ENCODE measurements at places on chromosomes 12 and 14.

DNA sequence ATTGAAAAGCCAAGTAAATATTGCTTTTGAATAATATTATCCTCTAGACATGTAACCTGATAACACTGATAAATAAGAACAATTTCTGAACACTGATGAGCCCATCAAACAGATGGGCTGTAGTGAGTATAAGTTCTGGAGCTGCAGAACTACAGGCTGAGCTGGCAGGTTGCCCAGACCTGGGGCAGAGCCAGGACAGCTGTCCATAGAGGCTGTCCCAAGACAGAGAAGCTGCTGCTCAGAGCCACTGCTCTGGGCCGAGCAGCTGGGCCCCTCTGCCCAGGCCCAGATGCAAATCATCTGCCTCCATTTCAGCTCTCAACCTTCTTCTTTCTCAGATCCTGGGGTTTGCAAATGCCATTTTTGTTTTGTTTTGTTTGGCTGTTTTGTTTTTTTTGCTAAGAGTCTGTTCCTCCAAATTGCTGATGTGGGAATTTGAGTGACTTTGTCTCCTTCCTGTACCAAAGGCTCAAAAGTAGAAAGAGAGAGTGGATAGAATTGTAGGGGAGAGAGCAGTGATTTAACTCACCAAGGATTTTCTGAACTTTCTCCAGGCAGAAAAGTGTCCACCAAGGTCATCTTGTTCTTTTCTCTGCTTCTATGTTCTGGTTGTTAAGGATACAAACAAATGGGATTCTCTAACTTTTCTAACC is 4.0 kb upstream of the TESPA1 start:
- no peak for DNase-seq

DNA sequence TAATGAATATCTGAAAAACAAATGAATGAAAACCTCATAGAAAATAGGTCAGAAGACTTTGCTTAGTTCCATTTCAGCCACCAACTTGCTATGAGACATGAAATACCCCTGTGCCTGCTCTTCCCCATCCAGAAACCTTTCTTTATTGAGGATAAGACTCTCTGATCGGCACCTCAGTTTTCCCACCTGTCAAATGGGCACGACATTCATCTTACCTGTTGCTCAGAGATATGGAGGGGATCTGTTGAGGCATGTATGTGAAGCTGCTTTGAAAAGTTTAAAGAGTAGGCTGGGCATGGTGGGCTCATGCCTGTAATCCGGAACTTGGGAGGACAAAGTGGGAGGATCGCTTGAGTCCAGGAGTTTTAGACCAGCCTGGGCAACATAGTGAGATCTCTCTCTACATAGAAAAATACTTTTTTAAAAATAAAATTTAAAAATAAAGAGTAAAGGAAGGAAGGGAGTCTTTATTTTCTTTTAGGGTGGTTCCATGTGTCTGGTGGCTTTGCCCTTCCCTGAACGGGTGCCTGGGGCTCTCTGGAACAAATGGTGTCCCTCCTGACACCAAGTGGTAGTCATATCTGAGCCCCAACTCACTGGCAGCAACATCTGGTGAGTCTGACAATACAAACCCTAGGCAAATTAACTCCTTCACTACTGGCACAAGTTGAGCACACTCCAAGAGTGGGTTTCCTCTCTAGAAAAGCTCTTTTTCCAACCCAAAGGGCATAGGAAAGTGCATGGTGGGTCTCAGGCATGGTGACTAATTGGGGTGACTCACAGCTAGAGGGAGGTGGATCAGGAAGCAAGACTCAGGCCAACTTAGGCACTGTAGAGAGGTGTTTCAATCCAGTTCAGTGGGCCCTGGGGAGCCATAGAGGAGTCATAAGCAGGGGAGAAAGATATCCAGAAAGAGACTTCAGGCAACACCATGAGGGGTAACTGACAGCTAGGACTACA is 42.1 kb downstream of the MAP1LC3B2 start:
- peak; percentile 15 for DNase-seq

GRCh38 chr14:71185637-71186036 is 278.4 kb downstream of the PCNX1 start:
- DNase-seq, result no peak

GRCh38 chr14:56241461-56241860 is 123.2 kb downstream of the PELI2 start:
- DNase-seq, result no peak

DNA sequence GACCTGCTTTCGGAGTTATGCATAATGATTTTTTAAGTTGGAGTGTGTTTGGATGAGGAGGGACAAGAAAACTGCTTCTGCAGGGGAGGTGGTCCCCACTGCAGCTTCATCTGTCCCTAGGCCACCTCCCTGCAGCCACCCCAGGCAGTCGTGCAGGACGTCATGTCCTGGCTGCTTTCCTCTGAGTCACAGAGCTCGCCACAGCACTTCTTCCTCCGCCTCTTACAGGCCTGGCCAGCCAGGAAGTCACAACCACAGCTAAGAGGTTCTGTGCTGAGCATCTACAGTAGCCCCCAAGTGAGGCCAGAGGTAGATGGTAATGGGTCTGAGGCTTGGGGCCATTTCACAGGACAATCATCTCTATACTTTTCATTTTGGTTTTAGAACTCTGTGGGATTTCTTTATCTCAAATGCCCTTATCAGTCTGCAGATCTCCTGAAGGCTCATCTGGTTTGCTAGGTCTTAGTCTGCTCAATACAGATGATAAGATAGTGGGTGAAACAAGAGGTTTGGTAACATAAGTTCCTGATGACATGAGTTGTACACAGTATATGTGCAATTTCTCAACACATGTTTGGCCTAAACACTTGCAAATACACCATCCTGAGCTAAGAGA is 106.4 kb downstream of the ARF6 start:
- DNase-seq, result peak; percentile 85

DNA sequence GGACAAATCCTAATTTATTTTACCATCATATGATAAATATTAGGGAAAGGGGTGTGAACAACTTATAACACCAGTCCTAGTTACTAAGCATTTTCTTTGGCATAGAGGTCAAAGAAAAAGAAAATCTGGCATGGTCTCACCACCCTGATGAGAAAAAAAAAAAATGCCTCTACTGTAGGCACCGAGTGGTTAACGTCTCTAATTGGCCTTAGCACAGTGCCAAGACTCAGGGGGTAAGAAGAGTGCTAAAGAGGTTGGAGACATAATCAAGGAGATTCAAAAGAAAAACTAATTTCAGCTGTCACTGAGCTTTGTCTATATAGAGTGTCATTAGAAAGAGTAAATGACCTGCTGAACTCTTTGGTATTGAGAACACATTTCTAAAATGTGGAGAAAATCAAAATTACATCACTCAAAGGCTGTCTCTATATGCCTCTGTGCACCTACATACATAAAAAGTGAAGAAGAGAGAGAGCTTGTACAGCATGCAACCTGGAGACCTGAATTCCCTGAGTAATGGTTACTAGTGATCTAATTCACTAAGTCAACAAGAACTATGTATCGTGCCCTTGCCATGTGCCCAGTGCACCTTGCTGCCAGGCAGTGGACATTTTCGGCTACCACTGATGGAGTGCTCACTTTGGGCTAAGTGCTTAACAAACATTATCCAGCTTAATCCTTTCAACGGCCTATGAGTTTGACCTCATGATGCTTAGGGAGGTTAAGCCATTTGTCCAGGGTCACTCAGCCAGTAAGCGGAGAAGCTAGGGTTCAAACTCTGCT is 113.8 kb upstream of the G2E3 start:
- DNase-seq, result no peak

DNA sequence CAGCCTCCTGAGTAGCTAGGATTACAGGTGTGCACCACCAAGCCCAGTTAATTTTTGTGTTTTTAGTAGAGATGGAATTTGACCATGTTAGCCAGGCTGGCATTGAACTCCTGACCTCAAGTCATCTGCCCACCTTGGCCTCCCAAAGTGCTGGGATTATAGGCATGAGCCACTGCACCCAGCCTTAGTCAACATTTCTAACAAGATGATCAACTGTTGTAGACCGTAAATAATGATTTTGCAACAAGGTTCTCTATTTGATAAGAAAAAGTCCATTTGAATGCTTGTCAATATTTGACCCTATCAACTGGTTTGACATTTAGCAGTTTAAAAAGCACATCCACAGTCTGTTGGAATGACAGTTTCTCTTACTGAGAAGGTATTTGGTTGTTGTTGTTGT is 25.2 kb upstream of the NRDE2 start:
- DNase-seq, result no peak

- no peak for DNase-seq
Measured at GRCh38 chr14:31336646-31337045, 83.7 kb downstream of the HEATR5A start.

GRCh38 chr12:111636209-111636945 is 37.3 kb upstream of the ATXN2 start:
- no peak for DNase-seq

- DNase-seq, result peak; percentile 70
Measured at GRCh38 chr14:50061664-50062437, 54.5 kb downstream of the VCPKMT start.

DNA sequence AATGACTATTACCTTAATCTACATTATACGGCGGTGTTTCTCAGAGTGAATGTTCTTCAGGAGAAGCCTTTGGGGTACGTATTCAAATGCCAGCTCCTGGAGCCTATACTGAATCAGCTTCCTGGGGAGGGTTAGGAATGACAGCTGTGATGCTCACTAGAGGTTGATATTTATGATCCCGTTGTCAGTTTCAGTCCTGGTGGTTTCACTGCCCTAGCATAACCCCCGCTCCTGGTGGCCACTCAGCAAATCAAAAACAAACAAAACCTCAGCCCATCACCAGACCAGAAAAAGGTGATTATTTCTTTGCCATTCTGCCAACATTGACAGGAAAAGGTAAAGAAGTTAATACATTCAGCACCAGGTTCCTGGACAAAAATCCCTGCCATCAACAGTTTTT is 136.5 kb upstream of the CRY1 start:
- no peak for DNase-seq

DNA sequence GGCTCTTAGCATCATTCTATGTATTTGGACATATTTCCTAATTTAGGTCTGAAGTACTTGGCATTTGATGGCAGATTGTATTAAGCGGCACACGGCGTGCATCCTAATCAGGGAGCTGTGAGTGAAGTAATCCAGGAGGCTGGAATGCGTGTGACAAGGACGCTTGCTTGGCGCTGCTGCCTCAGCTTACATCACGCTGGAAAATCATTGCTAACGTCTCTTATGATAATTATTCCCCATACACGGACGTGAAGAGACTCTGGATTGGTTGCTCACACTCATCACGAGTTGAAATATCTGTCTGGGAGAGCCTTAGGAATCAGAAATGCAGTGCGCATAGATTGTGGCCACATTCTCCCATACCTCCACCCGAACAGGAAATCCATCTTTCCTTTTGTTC is 85.3 kb downstream of the FBXW8 start:
- no peak for DNase-seq

Data from activated CD4-positive, alpha-beta T cell treated with anti-CD3 and anti-CD28 coated beads for 48 hours (primary cell).